M059J (cell line): ENCODE measurements at places on chromosomes 16 and 17. TPM values are rescaled to one million over a fixed set of nuclear protein-coding genes. Genes with fewer than 3 reads are reported as not detected.
A peak's percentile ranks its signal among the peaks of the same experiment; 100 is the strongest.

Gene NOG
- total RNA-seq = 1.0 and 1.7 TPM in 2 replicates

Gene HIGD1B
- total RNA-seq = not detected in 2 replicates

DNA sequence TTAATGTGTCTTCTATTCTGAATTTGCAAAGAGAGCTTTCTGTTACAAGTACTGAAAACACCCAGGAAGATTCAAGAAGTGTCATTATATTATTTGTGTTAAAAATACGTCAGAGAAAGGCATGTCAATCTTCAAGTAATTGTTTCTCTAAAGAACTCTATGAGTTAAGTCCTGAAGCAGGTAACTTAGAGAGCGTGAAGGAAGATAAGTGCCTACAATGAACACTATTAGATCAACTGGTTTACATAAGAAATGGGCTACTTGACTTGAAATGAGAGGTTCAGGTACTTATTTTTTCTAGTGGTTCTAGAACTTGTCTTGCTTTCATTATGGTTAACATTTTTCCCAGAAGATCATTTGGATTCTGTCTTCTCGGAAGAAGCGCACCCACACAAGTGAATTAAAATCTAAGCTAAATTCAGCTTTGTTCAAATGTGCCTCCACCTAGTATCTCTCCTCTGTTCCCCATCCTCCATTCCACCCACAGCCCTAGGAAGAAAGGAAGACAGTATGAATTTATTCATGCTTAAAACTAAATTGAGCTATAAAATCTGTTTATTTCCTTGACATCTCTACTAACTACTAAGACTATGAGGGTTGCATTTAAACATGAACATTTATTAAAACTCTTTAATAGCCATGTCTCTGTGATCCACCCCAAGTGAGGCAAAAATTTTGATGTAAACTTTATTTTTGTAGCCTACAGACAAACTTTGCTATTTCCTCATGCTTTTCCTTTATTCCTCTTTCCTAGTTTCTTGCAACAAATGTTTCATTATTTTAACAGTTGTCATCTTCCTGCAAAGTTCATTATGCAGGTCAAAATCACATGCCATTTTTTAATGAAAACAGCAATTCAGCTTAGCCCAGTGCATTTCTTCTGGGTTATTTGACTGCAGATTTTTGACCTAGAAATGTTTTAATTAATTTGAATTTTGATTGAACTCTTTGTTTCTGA, 206.8 kb downstream of the KCNJ2 start:
- no peak for DNase-seq

GRCh38 chr16:65521633-65522328, 399.9 kb upstream of the CDH11 start:
- DNase-seq = peak; percentile 34

DNA sequence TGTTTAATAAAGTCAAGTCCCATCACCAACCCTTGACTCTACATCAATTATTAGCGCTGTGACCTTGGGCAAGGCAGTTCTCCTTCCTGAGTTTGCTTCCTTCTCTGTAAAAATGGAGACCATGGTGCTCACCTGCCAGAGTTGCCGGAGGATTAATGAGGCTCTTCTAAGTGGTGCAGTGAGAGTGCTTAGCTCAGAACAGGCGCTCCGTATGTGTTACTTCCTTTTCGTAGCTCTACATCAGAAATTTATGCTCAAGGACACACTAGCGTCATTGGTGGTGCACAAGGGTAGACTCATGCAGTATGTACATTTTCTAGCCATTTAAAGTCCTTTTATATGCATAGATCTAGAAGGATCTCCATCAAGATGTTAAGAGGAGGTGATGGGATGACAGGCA, 17.4 kb upstream of the CMIP start:
- DNase-seq = no peak

DNA sequence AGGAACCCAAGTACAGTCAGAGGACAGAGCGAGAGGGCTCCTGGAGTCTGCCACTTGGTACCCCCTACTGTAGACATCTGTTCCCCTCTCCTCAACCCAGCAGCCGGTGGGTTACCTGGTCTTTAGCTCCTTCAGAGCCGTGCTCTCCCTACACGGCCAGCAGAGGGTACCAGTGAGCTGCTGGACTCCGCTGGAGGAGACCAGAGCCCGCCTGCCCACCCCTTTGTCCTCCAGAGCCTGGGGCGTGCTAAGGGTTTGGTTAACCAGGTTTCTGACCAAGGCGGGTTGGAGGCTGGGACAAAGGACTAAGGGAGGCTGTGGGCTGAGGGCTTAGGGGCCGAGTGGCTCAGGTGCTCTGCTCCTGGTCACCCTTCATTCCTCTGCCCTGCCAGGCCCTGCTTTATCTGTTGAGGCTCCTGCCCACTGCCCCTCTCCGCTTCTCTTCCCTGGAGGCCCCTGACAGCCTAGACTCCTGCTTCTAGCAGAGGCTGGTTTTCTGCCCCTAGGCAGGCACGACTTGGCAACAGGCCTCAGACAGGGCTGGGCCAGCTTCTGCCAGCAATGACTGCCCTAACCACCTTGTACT, 2.7 kb upstream of the HSD11B2 start:
- peak; percentile 71 for DNase-seq

- DNase-seq = no peak
These were observed 18.3 kb downstream of the TPSG1 start for GRCh38 chr16:1206786-1207185.

Gene ZNRF1
- 13.6 and 19.3 TPM in 2 replicates for total RNA-seq

GRCh38 chr17:27540318-27541101, 84.3 kb downstream of the KSR1 start:
- DNase-seq = peak; percentile 97

Gene SNX20
- not detected in 2 replicates for total RNA-seq

Gene CA5A
- not detected in 2 replicates for total RNA-seq

GRCh38 chr17:41322094-41322902, 6.8 kb upstream of the KRTAP17-1 start:
- DNase-seq = peak; percentile 67

- no peak for DNase-seq
These were observed 114.1 kb downstream of the NOG start for GRCh38 chr17:56707312-56708219.

DNA sequence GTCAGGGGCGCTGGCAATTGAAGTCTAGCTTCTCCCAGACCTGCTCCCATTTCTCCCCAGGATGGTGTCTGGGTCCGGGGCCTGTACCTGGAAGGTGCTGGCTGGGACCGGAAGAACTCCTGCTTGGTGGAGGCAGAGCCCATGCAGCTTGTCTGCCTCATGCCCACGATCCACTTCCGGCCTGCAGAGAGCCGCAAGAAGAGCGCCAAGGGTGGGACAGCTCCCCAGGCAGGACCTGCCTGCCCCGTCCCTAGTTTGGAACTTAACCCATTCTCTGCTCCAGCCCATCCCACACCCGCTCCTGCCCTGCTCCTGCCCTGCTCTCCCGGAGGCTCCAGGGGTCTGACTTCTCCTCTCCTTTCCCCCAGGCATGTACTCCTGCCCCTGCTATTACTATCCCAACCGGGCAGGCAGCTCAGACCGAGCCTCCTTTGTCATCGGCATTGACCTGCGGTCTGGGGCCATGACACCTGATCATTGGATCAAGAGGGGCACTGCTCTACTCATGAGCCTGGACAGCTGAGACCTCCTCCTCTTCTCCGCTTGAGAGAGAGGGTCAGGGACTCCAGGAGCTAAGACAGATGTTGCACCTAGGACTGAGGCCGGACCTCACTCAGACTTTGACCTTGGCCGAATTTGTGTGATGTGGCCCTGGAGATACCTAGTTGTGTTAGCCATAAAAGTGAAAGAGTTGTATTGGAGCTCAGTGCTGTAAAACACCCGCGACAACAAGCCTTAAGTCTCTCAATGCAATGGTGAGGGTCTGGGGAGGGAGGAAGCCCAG, 814 bp upstream of the KDM6B start:
- DNase-seq = no peak

- DNase-seq = no peak
These were observed 31.7 kb upstream of the CDH11 start for GRCh38 chr16:65153365-65154105.
